ENCODE measurements at places on chromosomes 1 and 21.

GRCh38 chr1:116457946-116458604 is 85.0 kb downstream of the ATP1A1 start:
- peak; percentile 41 for DNase-seq

- DNase-seq, result no peak
Observed at GRCh38 chr1:63547621-63548294, 24.4 kb downstream of the EFCAB7 start.

GRCh38 chr1:234154320-234155251 is 218.7 kb upstream of the COA6 start:
- no peak for DNase-seq

- DNase-seq, result no peak
Observed at GRCh38 chr1:161907265-161907664, 116.4 kb downstream of the OLFML2B start.

GRCh38 chr1:197526736-197527371 is 248.4 kb downstream of the DENND1B start:
- no peak for DNase-seq

DNA sequence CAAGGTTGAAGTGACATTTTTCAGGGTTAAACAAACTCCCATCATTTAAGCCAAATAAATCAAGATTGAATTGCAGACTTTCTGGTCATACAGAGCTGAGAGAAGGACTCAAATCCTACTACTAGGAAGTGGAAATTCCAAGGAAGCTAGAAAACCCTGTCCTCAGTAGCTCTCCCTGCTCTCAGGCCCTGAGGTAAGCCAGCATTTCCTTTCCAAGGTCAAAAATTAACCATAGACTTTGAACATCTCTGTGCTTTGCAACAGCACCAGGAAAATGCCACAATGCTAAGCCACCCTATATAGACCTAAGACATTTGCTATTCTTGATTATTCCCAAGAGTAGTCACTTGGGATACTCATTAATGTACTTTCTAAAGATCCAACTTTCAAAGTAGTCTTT is 45.1 kb downstream of the LUZP1 start:
- DNase-seq, result no peak

GRCh38 chr1:1166642-1167397 is 6.9 kb upstream of the TTLL10 start:
- DNase-seq, result no peak

GRCh38 chr1:81757398-81758020 is 43.2 kb upstream of the ADGRL2 start:
- DNase-seq, result no peak

GRCh38 chr21:18985584-18985983 is 582.0 kb upstream of the TMPRSS15 start:
- DNase-seq, result no peak

DNA sequence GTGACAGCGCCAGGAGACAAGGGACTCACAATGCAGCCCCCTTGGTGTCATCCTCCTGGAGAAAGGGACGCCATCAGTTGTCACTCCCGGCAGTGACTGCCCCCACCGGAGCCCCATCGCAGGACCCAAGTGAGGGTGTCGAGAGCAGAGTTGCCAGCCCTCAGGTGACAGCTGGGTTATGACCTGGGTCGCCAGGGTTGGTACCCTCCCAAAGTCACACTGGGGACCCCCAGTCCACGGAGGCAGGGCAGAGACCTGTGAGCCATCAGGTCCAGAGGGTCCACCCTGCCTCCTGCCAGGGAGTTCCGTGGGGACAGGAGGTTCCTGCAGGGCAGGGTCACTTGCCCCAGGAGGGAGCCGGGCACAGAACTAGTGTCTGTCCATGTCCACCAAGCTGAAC is 78.2 kb upstream of the IFFO2 start:
- no peak for DNase-seq

GRCh38 chr1:1161683-1162079 is 12.0 kb upstream of the TTLL10 start:
- DNase-seq, result no peak

DNA sequence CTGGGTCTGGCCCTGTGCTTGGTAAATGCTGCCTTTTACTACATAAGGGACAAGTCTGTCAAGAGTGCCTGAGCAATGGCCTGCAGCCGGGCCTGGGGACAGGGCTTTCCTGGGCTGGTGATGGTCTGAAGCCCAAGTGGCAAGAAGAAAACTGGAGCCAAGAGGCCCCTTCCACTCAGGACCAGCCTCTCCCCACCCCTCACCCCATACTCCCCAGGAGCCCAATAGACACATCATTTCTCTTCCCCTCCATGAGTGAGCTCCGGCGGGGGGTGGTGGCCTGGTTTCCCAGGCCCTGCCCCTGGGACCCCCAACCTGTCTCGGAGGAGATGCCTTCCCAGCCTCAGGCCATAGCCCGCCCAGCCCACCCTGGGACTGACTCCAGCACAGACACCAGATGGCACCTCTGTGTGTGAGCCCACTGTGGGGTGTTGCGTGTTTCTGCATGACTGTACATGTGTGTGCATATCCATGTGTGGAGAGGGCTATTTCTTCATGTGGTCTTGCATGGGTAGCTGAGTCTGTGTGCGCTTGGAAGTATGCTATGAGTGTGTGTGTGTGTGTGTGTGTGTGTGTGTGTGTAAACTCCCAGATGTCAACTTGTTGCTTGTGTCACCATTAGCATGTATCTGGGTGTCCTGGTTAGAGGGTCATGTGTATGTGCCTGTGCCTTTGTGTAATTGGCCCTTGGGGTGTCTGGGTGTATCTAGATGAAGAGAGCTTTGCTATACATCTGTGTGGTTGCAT is 14.3 kb upstream of the LRP8 start:
- no peak for DNase-seq

GRCh38 chr1:41758904-41759548 is 159.7 kb downstream of the HIVEP3 start:
- no peak for DNase-seq

- DNase-seq, result peak; percentile 19
Observed at GRCh38 chr1:47527653-47528272, 89.9 kb downstream of the FOXD2 start.

- no peak for DNase-seq
Observed at GRCh38 chr1:226662642-226663326, 76.3 kb downstream of the ITPKB start.

DNA sequence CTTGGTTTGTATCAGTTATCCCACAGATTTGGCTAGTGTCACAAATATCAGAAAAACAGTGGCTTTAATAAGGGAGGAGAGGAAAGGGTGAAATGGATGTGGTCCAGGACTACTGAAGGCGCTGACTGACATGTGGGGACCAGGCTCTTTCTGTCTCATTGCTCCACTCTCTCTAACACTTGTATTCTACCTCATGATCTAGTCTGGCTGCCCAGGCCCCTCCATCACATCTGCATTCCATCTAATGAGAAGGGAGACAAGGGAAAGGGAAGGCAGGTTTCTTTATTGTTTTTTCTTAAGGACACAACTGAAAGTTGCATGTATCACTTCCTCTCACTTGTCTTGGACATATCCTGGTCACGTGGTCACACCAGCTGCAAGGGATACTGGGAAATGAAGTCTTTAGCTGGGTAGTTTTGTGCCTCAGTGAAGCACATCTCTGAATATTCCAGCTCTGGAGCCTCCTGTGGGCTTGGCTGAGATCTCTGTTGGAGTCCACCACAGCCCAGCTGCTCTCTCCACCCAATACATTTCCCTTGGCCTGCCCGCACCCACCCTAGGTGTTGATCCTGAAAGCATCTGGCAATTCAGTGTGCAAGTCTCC is 42.0 kb upstream of the PADI2 start:
- DNase-seq, result no peak

DNA sequence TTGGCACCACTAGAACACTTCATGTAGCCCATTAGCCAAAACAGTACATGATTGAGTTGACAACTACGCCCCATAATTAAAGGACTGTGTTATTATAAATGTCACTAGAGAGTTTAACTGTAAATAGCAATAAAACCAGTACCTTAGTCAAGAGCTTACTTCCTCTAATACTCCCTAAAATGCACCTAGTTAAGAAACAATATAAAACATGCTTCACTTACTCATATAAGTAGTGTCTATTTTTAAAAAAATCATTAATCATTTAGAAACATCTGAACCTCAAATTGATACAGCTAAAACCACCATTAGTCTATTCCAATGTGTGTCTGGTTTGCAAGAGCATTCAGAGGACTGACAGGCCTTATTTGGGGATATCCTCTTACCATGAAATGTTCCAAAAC is 25.3 kb downstream of the PTP4A2 start:
- DNase-seq, result no peak

DNA sequence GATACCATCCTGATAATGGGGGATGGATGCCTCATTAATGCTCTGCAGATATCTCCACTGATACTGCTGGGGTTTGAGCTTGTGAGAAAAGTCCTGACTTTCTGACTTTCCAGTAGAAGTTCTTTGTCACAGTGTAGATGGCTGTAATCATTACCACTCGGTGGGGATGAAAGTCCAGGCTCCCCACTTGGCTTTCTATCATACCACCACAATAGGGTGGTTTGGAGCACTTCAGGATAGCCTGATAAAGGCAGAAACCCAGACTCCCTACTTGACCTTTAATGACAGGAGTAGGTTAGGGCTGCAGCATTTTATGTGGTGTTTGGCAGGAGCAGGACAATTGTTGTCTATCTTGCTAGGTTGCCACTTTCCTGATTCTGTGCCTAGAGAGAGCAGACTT is 294.1 kb downstream of the BRINP3 start:
- no peak for DNase-seq

DNA sequence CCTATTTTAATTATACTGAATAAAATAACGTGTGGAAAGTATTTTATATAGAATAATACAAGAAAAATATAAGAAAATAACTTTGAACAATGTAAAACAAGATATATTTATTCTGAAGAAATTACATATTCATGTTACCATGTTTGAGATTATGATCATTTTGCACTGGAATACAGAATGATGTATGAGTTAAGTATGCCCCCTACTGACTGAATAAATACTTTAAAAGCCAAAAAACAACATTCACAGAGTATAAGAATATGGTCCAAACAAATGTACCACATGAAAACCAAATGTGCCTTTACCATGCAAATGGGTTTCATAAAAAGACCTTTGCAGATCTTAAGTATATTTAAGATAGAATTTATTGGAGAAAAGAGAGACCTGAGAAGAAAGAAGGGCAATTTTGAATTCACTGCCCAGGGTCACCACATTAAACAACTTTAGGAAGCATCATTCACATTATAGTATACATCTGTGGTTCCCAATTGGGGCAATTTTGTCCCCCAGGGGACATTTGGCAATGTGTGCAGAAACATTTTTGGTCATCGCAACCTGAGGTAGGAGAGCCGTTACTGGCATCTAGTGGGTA is 136.6 kb upstream of the GFI1 start:
- DNase-seq, result no peak

DNA sequence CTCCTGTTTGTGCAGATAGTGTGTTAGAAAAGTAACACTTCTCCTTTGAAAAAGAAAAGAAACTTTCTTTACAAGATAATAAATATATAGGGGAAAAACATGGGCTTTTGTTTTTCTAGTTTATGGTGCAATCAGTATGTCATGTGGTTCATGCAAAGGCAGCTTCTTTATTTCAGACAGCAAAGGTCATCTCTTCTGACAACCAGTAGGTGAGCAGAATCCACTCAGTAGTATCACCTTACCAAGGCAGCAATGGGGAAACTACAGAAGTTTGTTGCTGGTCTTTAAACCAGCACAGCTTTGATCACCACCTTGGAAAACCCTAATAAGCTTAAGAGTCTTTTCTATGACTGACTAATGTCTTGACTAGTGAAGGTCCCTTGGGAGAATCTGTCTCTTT is 13.0 kb upstream of the SAMSN1 start:
- no peak for DNase-seq

DNA sequence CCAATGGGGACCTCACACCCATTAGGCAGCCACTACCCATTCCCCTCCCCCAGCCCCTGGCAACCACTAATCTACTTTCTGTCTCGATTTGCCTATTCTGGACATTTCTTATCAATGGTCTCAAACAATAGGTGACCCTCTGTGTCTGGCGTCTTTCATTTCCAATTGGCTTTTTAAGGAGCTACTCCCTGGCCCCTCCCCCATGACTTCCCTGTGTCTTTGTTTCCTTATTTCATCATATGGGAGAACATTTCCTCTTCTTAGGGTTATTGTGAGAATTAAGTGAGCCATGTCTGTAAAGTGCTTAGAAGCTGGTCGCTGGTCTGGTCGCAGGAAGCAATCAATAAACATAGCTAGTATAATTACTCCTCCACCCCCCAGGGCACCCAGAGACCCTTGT is 80.9 kb downstream of the SPSB1 start:
- peak; percentile 14 for DNase-seq

- DNase-seq, result no peak
Observed at GRCh38 chr1:57340334-57341070, 83.4 kb downstream of the DAB1 start.

DNA sequence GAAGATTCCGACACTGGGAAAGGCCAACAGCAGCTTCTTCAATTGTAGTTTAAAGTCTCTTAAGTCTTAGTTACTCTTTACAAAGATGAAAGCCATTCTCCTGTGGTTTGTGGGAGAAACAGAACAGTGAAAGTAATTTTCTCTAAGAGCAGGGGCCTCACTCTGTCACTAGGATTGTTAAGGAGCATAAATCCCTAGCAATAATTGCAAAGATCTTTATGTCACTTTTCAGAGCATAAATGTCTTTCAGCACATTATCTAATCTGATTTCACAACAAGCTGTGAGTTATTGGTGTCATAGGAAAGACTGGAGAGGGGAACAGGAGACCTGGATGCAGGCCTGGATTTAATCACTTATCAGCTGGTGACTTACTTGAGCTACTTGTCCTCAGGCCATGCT is 32.4 kb upstream of the DUSP23 start:
- no peak for DNase-seq

DNA sequence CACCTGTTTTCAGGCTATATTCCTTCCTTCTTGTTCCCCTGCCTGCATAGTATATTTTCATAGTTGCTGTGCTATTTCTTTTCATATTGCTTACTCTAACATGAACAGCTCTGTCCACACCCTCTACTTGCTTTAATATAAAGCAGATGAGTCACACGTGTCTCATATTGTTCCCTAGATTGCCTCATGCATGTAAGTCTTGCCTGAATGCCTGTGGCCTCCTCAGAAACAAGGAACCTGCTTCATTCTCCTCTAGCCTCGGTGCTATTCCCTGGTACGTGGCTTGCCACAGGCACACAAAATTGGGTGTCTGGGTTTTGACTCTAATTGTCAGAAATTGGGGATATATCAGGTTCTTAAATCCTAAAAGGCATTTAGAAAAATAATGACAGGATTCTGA is 16.5 kb upstream of the PKP1 start:
- DNase-seq, result no peak

GRCh38 chr1:10867914-10868598 is 71.6 kb upstream of the CASZ1 start:
- peak; percentile 34 for DNase-seq

All from NCI-H187 (cell line).